ENCODE measurements at places on chromosomes 7 and 10.

DNA sequence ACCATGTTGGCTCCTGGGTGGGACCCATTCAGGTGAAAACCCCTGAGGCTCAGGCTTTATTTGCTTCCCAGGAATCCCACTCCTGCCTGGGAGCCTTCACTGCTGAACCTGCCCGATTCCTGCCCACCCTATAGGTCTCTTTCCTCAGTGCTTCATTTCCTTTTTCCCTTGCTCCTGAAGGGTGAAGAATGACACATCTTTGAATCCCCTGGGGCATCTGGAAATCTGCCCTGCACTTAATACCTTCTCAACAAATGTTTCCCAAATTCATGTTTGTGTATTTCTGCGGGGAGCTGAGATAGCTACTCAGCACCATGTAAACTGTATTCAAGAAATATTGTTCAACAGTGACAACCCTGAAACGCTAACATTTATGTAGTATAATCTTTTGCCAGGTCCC lies 10.3 kb upstream of the PCBD1 start:
- no peak for DNase-seq

GRCh38 chr7:51228386-51228958 lies 88.1 kb downstream of the COBL start:
- no peak for DNase-seq

- DNase-seq: no peak
Observed at GRCh38 chr7:131544449-131545301, 11.8 kb downstream of the PODXL start.

DNA sequence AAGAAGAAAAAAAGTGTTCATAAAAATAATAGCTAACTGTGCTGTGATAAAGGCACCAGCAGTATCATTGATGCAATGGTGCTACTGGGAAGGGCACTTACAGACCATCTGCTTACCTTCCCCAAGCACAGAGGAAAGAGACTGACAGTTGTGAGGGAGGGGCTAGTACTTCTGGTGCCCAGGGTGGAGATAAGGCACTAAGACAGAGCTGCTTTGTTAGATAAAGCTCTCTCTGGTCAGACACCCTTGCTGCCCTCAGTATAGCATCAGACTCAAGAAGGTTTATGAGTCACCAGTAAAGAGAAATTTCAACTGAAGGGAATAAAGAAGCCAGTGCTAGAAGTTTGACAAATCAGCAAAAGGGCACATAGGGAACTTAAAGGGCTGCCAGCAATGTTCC lies 325.6 kb downstream of the HPSE2 start:
- no peak for DNase-seq

- no peak for DNase-seq
Observed at GRCh38 chr7:36602511-36602910, 121.8 kb downstream of the AOAH start.

- DNase-seq: no peak
Observed at GRCh38 chr7:48046458-48046857, 11.1 kb downstream of the C7orf57 start.

DNA sequence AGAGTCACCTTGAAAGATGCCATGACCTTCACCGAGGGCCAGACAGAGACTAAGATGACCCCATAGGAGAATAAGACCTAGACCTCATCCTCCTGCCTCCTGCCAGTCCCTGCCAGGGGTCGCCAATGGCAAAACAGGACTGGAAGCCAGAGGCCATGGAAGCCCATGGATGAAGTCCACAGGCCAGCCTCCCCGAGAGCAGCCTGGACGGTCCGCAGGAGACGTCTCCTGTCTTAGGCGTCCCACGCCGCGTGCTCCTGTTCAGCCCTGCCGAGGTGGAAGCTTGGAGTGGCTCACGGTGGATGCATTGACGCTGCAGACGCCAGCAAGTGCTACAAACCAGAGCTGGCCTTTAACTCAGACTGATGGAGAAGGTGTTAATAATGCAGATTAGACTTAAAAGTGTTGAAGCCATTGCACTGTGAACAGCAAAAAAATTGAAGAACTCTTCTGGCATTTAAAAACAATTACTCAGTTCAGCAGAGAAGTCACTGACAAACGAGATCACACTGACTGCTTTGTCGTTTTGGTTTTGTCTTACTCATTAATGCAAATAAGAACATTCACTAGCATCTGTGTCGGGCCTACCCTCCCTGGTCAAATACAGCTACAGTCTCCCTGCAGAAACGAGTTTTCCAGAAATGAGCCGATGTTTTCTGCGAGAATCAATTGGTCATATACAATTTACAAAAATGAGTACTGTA lies 38.1 kb upstream of the FAM20C start:
- DNase-seq: no peak

GRCh38 chr10:124296121-124296812 lies 122.5 kb downstream of the OAT start:
- DNase-seq: no peak

DNA sequence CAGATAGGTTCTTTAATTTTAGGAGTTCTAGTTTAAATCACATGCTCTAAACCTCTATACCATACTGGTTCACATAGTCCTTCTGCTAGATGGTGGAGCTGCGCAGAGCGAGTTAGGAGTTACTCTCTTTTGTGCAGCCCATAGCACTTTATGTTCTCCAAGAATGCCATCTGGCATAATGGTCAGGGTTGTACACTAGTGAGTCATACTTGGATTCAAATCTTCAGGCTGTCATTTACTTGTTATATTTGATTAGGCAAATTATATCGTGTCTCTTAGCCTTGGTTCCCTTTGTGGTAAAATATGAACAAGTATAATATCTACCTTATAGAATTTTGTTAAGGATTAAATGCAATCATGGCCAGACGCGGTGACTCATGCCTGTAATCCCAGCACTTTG lies 1078.3 kb downstream of the NRG3 start:
- peak; percentile 60 for DNase-seq

DNA sequence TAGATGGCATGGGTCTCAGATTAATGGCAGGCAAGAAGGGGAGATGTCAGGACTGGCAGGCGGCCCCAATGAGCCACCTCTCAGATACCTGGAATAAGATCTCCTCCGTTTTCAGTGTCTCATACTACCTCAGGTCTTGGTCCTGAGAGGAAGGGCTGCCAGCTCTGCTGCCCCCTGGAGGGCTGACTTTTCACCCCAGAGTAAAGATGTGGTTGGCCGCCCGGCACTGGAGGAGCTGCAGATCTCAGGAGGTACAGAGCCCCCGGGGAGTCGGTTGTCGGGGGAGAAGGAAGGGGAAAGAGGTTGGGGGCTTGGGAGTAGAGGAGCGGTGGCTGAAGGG lies 642 bp upstream of the COL13A1 start:
- DNase-seq: no peak

- no peak for DNase-seq
Observed at GRCh38 chr10:125233726-125234125, 73.4 kb upstream of the CTBP2 start.

Measured in NCI-H1048 (cell line).